ENCODE measurements at places on chromosomes 3 and 15.

- no peak for DNase-seq
Observed at GRCh38 chr15:53072077-53072476, 281.9 kb upstream of the ONECUT1 start.

- DNase-seq = peak; percentile 71
Observed at GRCh38 chr3:143120716-143121240, 1.2 kb downstream of the CHST2 start.

- no peak for DNase-seq
Observed at GRCh38 chr15:101023501-101024072, 104.4 kb downstream of the LRRK1 start.

GRCh38 chr3:104397713-104398112, 969.0 kb upstream of the ALCAM start:
- DNase-seq = no peak

- DNase-seq = no peak
Observed at GRCh38 chr3:111956995-111957734, 21.7 kb upstream of the ABHD10 start.

- no peak for DNase-seq
Observed at GRCh38 chr3:58324391-58325390, 8.0 kb upstream of the PXK start.

- no peak for DNase-seq
Observed at GRCh38 chr3:4986175-4986781, 7.0 kb downstream of the BHLHE40 start.

DNA sequence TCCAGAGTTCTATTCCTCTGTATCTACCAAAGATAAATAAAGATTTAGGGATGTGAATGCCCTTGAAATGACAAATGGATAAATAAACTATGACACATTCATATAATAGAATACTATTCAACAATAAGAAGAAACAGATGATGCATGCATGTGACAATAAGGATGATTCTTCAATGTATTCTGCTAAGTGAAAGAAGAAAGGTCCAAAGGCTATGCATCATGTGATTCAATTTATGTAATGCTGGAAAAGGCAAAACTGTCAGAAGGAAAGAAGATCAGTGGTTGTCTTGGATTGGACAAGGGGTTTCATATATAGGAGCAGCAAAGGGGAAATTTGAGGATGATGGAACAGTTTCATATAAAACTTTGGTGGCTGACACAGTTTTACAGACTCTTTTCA, 32.6 kb upstream of the CHRNA7 start:
- no peak for DNase-seq

- DNase-seq = no peak
Observed at GRCh38 chr15:81161160-81161673, 27.1 kb downstream of the CFAP161 start.

DNA sequence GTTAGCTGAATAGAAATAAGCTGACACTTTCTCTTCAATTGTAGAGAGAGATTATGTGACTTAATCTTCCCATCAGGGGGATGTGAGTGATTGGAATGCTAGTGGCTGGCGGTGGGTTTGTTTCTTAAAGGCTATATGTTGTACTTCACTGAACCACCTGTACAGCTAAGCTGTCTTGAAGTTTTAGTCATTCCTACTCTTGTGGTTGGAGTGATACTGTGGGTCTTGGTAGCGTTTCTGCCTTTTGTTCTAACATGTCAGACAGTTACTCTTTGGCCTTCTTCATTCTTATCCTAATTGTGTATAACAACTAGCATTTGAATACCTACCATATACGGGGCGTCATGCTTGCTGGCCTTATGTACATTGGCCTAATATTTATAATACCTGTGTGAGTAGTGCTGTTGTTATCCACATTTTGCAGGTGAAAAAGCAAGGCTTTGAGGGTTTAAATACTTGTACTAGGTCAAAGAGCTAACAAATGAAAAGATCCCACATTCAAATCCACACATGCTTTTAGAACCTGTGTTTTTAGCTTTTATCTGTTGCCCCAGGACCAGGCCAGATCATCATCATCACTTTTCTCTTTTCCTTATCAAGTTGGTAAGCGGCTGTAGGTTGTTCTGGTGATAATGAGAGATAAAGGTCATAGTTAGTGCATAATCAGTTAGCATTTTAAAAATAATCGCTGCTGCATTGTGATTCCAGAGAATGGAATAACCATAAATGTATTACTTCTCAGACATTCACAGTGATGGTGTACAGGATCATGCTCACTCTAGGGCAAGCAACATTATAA, 50.2 kb downstream of the AKAP13 start:
- no peak for DNase-seq

DNA sequence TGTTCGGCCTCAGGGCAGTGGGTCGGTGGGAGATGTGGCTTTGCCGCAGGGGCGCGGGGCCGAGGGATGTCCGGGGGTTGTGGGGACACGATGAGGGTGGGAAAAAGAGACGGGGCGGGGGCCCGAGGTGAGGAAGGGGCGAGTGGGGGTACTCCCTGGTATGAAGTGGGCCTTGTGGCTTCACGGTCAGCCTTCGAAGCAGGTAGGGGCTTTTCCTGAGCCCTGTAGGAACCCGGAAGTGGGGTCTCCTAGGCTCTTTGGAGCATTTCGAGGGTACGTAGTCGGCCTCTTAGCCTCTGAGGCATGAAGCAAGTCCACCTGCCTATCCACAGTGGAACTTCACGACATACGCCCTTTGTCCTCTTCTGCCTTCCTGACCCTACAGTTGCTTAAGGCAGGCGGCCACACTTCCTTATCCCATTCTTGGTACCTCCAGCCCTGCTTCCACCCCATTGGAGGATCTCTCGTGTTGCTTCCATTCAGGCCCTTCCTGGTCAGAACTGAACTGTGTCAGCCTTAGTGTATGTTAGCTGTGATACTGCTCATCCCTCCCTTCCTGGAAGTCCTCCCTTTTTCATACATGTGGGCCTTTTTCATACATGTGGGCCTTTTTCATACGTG, 389 bp downstream of the ARPC4 start:
- peak; percentile 63 for DNase-seq

DNA sequence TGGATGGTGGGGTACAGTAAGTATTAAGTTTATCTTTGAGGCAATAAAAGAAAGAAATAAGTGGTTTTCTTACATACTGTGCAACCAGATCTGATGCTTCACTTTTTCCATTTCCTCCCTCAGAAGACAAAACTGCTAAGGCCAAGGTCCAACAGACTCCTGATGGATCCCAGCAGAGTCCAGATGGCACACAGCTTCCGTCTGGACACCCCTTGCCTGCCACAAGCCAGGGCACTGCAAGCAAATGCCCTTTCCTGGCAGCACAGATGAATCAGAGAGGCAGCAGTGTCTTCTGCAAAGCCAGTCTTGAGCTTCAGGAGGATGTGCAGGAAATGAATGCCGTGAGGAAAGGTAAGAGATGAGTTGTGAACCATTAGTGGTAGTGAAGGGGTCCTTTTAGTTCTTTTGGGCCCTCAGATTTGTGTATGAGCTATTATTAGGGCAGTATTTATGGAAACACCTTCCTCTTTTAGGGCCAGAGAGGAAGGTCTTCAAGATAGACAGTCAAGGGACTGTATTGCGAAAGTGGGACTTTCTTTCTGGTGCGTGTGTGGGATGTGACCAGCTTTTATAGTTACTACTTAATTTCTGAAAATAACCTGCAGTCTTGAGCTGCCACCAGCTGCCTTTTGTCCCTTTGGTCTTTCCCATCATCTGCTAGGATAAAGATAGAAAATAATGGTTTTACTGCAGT, 4.6 kb downstream of the ALAS1 start:
- no peak for DNase-seq

DNA sequence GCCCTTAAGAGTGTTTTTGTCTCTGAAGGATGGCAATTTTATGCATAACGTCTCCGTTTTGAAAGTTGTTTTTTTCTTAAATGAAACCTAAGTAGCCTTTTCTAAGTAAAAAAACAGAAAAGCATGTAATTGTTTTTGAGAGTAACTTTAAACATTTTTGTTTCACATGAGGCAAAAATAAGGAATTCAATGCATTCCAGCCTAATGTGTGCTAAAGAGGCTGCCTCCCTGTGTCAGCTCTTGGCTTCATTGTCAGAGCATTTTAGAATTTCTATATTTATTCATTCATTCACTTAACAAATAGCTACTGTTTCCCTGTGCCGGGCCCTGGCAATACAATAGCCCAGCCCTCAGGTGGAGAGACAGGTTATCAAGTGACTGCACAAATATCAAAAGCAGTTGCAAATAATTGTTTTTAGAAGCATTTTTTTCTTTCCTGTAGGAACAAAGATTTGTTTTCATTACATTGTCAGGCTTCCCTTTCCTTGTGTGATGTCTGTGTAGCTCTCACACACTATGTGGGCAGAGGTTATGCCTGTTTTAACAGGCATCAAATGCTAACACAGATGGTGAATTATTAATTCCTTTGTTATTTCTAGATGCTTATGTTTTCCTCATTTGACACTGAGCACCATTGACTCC, 81.9 kb downstream of the CCK start:
- no peak for DNase-seq

- no peak for DNase-seq
Observed at GRCh38 chr3:12303534-12303933, 14.7 kb downstream of the PPARG start.

DNA sequence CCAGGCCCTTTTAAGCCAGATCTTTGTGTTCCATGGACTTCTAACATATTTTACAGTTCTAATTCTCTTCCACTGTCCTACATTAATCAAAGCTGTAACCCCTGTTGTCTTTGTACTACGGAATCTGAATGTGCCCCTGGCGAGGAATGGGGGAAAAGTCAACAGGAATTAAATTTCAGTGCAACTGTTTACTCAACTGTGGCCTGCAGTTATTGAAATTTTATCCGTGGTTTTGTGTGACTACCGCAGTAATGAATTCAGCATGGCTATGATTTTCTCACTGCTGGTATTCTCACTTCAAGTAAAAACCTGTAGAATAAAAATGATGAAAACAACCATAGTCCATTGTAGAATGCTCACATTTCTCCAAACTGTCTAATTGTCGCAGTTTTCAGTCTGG, 388.0 kb downstream of the FOXP1 start:
- DNase-seq = no peak

DNA sequence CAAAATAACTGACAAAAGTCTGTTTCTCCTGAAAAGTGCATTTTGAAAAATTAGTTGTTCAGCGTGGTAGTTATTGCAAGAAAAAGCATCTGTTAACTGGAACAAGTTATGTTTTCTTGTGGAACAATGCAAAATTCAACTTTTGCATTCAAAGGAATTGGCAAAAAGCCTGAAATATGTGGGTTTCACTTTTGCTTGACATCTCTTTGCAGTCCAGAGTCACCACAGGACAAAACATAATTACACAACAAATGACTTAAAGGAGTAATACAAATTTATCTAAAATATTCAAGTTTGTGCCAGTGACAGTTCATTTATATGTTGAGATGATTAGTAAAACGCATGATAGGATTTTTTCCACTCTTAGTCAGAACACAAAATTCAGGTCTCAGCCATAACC, 96.3 kb upstream of the P2RY1 start:
- DNase-seq = no peak

DNA sequence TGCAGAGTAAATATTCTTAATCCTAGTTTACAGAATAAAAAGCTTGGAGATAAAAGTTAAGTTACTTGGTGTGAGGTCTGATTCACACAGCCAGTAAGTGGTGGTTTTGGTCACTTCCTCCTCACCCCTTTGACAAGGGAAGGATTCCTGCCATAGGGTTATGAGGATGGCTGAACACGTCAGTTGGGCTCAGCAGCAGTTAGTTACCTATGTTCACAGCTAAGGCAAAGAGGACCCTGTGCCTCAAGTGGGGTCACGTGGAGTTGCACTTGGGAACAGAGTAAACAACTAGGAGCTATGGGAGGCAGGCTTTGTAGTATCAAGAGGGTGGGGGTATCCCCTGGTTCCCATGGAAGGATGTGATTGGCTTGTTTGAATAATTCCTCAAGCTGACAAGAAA, 232.2 kb downstream of the UBE2E2 start:
- no peak for DNase-seq

- no peak for DNase-seq
Observed at GRCh38 chr15:87347806-87348515, 908.6 kb downstream of the NTRK3 start.

DNA sequence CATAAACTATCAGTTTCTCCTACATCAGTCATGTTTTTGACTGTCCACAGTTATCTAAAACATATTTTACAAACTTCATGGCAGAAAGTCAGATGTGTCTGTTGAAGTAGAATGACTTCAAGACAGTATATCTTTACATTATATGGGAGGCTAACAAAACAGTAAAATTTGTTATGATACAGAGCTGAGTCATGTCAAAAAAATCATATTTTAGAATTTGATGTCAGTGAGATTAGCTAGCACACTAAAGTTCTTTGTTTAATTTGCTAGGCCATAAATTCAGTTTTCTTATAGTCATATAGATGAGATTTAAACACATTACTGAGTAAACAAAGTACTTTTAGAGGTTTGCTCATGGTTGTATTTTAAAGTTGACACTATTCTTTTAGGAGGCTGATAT, 80.3 kb upstream of the IGSF10 start:
- no peak for DNase-seq

GRCh38 chr3:9501226-9501625, 52.4 kb downstream of the LHFPL4 start:
- no peak for DNase-seq

DNA sequence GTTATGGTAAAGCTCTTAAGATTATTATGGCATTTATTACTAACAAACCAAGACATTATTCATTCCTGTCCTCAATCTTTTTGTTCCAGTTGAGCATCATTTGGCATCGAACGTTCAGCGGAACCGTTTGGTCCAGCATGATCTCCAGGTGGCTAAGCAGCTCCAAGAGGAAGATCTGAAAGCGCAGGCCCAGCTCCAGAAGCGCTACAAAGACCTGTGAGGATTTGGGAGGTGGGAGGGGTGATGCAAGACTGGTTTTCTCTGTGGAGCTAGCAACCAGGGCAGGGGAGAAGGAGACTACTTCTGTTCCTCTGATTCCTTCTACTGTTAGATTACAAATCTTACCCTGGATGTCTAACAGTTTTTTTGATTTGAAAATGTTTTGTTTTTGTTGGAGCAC, 27.6 kb upstream of the UTS2B start:
- DNase-seq = no peak

DNA sequence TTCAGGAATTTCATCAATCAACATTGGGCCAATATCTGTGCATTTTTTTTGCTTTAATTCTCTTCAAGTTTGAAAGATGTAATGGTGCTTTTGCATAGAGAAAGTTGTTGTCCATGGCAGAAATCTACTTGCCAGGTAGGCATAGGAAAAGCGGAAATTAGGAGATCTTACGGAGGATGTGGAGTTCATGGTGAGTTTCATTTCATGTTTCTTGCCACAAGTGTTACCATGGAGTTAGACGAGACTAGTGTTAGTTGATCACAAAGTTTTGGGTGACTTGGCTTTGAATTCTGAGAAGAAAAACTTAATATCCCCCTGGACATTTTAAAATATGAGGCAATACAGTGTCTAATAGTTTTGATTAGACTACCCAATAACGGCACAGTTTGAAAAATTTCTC, 1.0 kb upstream of the P2RY13 start:
- DNase-seq = no peak

- no peak for DNase-seq
Observed at GRCh38 chr15:64693134-64693533, 82.3 kb downstream of the RBPMS2 start.

DNA sequence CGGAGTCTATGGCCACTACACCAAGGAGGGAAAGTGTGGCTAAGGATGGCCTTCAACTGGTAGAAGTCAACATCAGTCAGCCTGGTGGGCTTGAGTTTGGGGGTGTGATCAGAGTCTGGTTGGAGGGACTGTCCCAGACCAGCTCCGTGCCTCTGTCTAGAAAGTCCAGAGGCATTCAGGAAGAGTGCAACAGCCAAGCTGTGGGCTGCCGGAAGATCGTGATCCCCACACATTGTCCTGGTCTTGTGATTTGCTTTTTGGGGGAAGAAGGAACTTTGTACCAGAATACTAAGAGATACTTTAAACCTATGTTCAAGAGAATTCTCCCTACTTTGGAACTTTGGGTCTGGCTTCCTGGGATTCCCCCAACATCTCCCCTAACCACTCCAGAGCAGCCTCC, 47.8 kb upstream of the VPS8 start:
- DNase-seq = no peak
